ENCODE measurements at places on chromosomes 6 and 20. TPM values are rescaled to one million over a fixed set of nuclear protein-coding genes. Genes with fewer than 3 reads are reported as not detected.

- DNase-seq, result no peak
These were observed 27.3 kb downstream of the RNF182 start for GRCh38 chr6:13952101-13952500.

DNA sequence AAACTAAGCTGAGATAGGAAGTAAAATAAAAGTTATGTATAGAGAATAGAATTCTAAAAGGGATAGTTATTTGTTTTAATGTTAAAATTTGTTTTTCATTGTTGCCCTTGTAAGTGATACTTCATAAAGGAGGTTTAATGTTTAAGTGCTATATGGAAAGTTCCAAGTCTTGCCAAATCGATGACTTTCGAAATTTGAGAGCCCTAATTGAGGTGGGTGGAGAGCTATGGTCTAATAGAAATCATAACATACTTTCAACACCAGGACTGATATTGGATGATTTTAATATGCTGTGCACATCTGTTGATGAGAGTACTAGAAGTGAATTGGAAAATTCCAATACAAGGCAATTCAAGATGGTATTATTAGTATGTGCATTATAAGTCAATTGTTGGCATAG, 64.6 kb downstream of the RNF144B start:
- DNase-seq, result no peak

GRCh38 chr20:58573986-58574385, 58.8 kb upstream of the APCDD1L start:
- no peak for DNase-seq

- DNase-seq, result no peak
These were observed 15.1 kb downstream of the ADGRG6 start for GRCh38 chr6:142316791-142317368.

DNA sequence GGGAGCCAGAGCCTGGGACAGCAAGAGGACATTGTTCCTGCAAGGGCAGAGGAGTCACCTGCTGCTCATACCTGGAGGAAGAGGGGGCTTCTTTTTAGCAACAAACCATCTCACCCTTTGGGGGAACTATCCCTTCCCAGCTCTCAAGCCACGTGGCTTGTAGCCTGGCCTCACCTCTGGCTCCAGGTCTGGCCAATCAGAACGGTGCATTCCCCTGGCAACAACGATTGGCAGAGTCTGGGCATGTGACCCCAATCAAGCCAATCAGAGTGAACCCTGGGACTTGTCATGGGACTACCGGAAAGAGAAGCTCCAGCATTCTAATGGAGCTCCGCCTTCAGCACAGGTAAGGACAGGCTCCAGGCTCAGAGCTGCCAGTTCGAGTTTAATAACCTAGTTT, 33.6 kb downstream of the KCNB1 start:
- DNase-seq, result no peak

GRCh38 chr6:43081043-43081442, 4.9 kb downstream of the PTK7 start:
- DNase-seq, result no peak

DNA sequence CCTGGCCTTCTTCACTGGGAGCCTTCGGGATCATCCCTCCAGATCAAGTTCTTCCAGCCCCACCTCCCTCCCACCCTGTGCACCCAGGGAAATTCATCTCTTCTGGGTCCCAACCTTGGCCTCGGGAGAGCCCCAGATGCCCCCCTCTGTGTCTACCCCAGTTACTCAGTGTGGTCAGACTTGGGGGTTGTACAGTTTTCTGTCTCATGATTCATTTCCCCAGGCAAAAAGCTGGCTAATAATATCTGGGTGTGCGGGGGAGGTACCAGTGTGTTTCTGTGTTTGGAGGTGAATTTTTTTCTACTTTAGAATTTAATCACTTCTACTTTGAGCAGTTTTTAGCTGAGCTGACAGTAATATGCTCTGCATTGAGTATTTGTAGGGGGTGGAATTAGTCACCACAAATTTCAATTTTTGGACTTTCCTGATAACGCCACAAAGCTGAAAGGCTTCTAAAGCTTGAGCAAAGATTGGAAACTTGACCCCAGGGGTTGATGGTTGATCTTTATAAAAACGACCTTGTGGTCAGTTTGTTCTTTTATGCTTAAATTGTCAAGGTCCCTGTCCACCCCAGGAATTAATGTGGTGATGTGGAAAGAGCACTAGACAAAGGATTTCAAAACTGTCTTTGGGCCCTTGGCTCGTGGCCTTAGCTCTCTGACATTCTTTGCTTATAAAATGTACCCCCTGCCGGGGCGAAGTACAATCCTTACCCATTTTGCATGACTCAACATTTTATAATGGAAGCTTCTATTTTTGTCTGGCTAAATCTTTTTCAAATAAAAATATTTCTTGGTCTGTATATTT, 284.7 kb upstream of the TAB2 start:
- peak; percentile 98 for DNase-seq

DNA sequence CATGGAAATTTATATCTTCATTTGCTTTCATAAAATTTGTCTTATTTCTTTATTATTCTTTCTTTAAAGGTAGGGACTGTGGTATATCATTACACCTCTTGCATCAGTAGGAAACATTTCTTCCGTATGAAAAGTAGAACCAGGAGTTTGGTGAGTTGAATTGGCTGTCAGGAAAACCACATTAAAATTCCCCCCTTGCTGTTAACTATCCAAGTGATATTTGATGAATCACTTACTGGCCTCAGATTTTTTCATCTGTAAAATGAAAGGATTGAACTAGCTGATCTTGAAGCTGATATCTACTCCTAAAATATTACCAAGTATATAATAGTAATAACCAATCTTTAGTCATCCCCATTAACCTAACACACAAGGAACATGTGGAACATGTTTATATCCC, 460.9 kb downstream of the GJA1 start:
- no peak for DNase-seq

DNA sequence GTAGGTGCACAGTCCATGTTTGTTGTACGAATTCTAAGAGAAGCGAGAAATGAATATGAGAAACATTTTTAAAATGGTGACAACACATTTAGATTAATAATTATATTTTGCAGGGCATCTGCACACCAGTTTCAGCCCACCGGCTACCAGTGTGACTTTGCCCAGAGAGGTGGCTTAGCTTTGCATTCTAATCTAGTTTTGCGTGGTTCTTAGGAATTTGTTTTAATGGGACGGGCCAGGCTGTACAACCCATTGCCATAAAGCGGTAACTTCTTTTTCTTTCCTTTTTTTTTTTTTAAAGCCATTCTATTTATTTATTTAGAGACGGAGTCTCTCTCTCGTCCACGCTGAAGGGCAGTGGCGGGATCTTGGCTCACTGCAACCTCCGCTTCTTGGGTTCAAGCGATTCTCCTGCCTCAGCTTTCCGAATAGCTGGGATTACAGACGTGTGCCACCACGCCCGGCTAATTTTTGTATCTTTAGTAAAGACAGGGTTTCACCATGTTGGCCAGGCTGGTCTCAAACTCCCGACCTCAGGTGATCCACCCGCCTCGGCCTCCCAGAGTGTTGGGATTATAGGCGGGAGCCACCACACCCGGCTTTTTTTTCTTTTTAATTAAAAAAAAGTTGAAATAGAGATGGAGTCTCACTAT, 829 bp downstream of the MANBAL start:
- DNase-seq, result no peak

DNA sequence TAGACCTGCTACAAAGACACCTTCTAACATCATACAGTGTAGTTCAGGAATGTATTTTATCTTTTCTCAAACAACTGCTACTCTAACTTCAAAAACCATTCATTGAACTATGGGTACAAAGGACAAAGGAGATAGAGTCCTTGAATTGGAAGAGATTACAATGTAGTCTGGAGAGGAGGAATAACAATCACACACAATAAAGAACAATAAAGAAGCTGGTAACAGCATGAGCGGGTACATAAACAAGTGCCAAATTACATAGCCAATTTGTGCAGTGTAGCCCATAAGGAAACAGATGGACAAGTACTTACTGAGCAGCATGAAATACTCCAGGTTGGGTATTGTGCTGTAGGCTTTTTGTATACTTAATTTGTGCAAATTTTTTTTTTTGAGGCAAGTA, 44.3 kb downstream of the OSTM1 start:
- peak; percentile 40 for DNase-seq

- no peak for DNase-seq
These were observed 24.2 kb upstream of the CITED2 start for GRCh38 chr6:139398658-139399057.

GRCh38 chr6:32151181-32151862, 417 bp downstream of the PRRT1 start:
- no peak for DNase-seq

DNA sequence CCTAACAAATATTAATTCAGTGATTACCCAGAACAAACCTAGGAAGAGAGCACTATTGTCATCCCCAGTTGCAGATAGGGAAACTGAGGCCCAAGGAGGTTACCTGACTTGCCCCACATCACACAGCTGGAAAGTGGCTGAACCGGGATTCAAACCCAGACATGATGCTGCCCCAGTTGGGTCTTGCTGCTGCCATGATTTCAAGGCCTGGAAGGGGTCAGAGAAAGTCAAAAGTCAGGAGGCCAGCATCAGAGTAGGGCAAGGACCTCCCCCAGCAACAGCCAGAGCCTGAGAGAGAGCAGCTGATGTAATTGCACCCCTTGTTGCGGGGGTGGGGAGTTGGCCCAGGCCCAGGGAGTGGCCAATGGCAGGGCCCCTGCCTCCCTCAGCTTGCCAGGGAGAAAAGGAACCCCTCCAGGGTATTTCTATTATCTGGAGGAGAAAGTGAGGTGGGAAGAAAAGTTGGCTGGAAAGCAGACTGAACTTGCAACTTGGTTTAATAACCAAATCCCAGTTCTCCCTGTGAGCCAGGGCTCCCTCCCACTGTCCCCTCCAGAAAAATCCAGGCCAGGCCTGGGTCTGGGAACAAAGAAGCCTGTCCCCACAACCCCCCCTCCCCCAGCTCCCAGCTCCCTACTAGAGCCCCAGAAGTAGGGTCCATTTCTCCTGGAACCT, 83.6 kb downstream of the MRPL14 start:
- DNase-seq, result no peak

GRCh38 chr6:154196333-154196885, 157.4 kb downstream of the OPRM1 start:
- no peak for DNase-seq

DNA sequence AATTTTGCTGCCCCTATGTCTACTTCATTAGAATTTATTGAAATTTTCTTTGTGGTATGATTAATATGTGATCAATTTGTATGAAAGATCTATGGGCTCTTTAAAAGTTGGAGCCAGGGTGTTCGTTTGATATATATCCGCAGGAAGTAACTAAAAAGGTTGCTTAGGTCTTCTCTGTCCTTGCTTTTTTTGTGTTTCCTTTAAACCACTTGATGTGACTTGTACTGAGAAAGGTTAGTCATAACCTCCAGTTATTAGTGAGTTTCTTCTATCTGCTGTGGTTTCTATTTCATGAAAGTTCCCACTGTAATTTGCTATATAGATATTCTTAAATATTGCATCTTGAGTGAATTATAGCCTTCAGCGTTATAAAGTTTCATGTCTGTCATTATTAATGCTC, 585.3 kb upstream of the ARID1B start:
- no peak for DNase-seq

DNA sequence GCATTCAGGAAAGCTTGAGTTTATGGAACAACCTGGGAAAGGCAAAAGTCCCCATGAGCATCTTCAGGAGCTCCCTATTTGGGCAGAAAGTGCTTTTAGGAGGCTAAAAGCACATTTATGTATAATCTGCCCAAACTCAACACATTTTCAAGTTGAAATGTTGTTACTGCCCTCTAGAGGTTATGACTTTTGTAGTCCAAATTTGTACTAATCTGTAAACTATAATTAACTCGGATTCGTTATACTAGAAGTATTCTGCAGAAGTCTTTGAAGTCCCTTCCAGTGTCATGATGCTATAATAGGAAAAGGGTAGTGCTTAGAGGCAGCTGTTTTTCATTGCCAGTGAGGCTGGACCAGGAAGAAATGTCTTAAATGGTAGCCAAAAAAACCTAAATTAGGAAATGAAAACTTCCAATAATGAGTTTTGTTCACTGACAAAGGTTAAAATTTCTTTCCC, 44.8 kb upstream of the EMILIN3 start:
- no peak for DNase-seq

DNA sequence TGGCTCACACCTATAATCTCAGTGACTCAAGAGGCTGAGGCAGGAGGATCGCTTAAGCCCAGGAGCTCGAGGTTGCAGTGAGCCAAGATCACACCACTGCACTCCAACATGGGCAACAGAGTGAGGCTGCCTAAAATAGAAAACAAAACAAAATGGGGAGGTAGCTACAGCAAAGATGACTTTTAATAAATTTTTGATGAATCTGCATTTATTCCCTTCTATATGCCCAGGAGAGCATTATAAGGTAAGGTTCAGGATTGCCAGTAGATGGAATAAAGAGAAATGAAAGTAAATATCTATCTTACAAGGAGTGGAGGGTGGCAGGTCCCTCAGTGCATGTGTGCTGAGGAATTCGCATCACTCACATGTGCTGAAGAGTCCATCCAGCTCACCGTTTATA, 24.2 kb downstream of the UNC5CL start:
- no peak for DNase-seq

- peak; percentile 94 for DNase-seq
These were observed 15.0 kb downstream of the ZNF217 start for GRCh38 chr20:53578492-53579222.

- DNase-seq, result no peak
These were observed 244.2 kb downstream of the HIVEP2 start for GRCh38 chr6:142700671-142701312.

DNA sequence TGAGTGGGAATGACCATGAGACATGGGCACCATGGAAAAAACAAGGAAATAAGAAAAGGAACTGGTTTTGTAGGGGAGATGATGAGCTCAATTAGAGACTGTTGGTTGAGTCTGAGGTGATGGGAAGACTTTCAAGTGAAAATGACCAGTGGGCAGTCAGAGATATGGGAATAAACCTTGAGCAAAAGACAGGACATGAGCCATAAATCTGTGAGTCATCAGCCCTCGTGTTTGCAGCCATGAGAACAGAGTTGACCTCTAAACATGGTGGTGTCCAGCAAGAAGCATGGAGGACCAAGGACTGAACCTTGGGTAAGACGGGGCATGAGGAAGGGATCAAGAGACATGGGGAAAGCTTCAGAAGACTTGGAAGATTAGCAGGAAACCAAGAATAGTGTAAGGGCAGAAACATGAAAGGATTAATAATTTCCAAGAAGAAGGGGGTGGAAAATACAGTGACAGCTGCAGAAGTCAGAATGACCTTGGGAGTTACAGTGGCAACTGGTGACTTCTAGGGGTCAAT, 280.6 kb upstream of the PRDM1 start:
- DNase-seq, result no peak

The LY6G6D gene
- polyA plus RNA-seq, result not detected

The ARMC2 gene
- 1.4 TPM for polyA plus RNA-seq

The RBBP8NL gene
- 0.69 TPM for polyA plus RNA-seq

The ZNF343 gene
- 17.0 TPM for polyA plus RNA-seq

The NMBR gene
- not detected for polyA plus RNA-seq

The WFDC5 gene
- not detected for polyA plus RNA-seq

The MOCS3 gene
- 3.7 TPM for polyA plus RNA-seq

Measured in HepG2 (cell line).